ENCODE measurements at places on chromosomes 7 and 10. TPM values are rescaled to one million over a fixed set of nuclear protein-coding genes. Genes with fewer than 3 reads are reported as not detected.

The DENND2A gene
- total RNA-seq = 19.2 TPM

The PWWP2B gene
- 8.7 TPM for total RNA-seq

The GIMAP8 gene
- 41.4 TPM for total RNA-seq

The TMEM225B gene
- 1.7 TPM for total RNA-seq

The JCAD gene
- total RNA-seq = 82.4 TPM

The VAX1 gene
- total RNA-seq = not detected

The CLCN1 gene
- total RNA-seq = not detected

The MMP21 gene
- total RNA-seq = 0.16 TPM

The AFAP1L2 gene
- 19.3 TPM for total RNA-seq

The SLC26A3 gene
- not detected for total RNA-seq

- no peak overlapping the region for H3K27ac ChIP-seq
- H3K27me3 ChIP-seq = no peaks in the 10 kb centered on the region
- H3K4me3 ChIP-seq = no peak overlapping the region
- no peak for DNase-seq
- H3K36me3 ChIP-seq = no peaks in the 10 kb centered on the region
These were observed 273.9 kb downstream of the PAXIP1 start for GRCh38 chr7:154729056-154729455.

- H3K4me1 ChIP-seq = no peaks in the 10 kb centered on the region
- H3K27me3 ChIP-seq = no peaks in the 10 kb centered on the region
- no peak overlapping the region for H3K27ac ChIP-seq
- H3K36me3 ChIP-seq = no peaks in the 10 kb centered on the region
These were observed 166.3 kb downstream of the ZNF438 start for GRCh38 chr10:30865141-30865926.

DNA sequence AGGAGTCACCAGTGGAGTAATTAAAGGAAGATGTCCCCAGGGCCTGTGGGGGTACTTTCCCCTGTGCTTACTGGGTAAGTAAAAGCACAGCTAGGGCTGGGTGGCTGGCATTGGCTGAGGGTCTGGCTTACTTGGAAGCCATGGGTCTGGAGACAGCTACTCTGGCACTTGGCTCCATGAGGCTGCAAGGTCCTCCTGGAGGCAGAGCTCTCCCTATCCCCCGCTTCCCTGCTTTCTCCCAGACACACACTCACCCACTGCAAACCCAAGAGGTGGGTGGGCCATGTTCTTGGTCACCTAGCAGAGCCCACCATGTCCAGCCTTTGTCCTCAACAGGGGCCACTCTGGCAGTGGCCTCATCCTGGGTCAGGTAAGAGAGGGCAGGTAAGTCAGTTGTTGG lies 13.3 kb downstream of the EMX2 start:
- H3K27me3 ChIP-seq = no peaks in the 10 kb centered on the region
- no peaks in the 10 kb centered on the region for H3K4me1 ChIP-seq
- no peaks in the 10 kb centered on the region for H3K36me3 ChIP-seq
- H3K4me3 ChIP-seq = no peak overlapping the region

GRCh38 chr10:93711891-93712290 lies 9.5 kb upstream of the FRA10AC1 start:
- no peaks in the 10 kb centered on the region for H3K36me3 ChIP-seq
- H3K27me3 ChIP-seq = no peaks in the 10 kb centered on the region
- H3K27ac ChIP-seq = no peak overlapping the region
- no peak for DNase-seq
- H3K4me1 ChIP-seq = no peaks in the 10 kb centered on the region
- no peak overlapping the region for H3K4me3 ChIP-seq

DNA sequence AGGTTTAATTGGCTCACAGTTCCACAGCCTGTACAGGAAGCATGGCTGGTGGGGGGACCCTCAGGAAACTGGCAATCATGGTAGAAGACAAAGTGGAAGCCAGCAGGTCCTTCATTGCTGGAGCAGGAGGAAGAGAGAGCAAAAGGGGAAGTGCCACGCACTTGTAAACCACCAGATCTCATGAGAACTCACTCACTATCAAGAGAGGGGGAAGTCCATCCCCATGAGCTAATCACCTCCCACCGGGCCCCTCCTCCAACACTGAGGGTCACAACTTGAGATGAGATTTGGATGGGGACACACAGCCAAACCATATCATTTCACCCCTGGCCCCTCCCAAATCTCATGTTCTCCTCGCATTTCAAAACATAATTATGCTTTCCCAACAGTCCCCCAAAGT lies 171.9 kb upstream of the CACNA2D1 start:
- H3K4me3 ChIP-seq = no peak overlapping the region
- H3K36me3 ChIP-seq = no peaks in the 10 kb centered on the region
- H3K27me3 ChIP-seq = no peaks in the 10 kb centered on the region
- no peaks in the 10 kb centered on the region for H3K4me1 ChIP-seq

GRCh38 chr7:1383398-1384112 lies 75.7 kb downstream of the MICALL2 start:
- no peak overlapping the region for H3K27ac ChIP-seq
- no peaks in the 10 kb centered on the region for H3K36me3 ChIP-seq
- H3K4me1 ChIP-seq = no peaks in the 10 kb centered on the region
- H3K4me3 ChIP-seq = no peak overlapping the region
- no peaks in the 10 kb centered on the region for H3K27me3 ChIP-seq
- no peak for DNase-seq

DNA sequence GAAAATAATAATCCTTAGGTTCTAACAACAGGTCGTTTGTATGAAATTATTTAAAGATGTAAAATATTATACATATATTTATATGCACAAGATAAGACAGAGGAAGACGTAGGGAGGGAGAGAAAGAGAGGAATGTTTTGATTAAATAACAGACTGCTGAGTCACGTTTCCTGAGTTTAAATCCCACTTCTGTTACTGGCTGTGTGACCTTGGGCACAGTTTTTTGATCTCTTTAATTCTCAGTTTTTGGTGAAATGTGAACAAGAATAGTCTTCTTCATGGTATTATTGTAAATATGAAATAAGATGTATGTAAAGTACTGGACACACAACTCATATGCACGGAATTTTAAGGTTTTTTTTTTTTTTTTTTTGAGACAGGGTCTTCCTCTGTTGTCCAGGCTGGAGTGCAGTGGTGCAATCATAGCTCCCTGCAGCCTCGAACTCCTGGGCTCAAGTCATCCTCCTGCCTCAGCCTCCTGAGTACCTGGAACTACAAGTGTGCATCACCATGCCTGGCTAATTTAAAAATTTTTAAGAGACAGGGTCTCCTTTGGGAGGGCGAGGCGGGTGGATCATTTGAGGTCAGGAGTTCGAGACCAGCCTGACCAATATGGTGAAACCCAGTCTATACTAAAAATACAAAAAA lies 42.6 kb downstream of the BAMBI start:
- no peaks in the 10 kb centered on the region for H3K36me3 ChIP-seq
- no peak for DNase-seq

DNA sequence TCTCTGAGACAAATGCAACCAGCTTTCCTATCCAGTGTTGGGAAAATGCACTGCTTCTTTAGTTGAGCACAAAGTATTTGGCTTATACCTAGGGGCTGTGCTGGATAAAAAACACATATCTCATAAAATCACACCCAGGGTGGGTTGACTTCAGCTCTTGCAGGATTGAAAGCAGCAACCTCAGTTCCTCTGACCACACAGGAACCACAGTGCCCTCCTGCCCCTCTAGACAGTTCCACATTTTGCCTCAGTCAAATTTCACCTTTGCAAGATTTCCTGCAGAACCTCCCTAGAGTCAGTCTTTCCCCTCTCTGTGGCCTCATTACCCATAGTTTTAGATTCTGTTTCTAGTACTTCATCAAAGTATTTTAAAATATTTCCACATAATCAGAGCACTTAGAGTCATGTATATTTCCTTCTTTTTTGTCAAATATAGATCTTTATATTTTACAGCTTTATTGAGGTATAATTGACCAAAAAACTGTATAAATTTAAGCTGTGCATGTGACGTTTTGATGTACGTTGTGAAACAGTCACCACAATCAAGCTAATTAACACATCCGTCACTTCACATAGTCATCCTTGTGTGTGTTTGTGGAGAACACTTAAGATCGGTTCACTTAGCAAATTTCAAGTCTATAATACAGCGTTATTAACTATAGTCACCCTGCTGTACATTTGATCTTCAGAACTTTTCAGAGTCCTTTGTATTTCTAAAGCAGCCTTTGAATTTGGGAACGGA lies 37.0 kb upstream of the EGR2 start:
- no peak overlapping the region for H3K4me3 ChIP-seq
- DNase-seq = no peak
- H3K27ac ChIP-seq = no peak overlapping the region
- H3K36me3 ChIP-seq = no peaks in the 10 kb centered on the region
- H3K4me1 ChIP-seq = no peaks in the 10 kb centered on the region

DNA sequence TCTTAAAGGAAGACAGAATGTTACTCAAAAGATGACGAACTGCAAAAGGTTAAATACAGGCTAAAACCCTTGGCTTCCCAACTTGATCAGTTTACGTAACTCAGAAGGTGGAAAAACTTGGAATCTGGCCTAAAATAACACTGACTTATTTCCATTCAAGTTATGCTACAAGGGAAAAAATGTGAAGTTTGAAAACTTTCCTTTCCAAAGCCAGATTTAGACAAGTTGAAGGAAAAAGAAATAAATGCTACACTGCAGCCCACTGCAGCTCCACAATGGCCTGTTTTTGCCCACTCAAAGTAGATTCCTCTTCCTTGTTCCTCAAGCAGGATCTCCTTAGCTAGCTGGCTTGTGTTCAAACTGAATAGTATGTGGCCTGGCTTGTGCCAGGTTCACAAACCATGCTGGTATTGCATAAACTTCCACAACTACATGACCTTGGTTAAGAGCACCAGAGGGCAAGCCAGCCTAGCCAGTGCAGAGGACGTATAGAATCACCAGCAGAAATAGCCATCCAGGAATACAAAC lies 166.2 kb downstream of the CPEB3 start:
- H3K36me3 ChIP-seq = no peaks in the 10 kb centered on the region
- DNase-seq = no peak
- H3K27me3 ChIP-seq = no peaks in the 10 kb centered on the region

GRCh38 chr7:17654940-17655339 lies 285.4 kb downstream of the SNX13 start:
- H3K4me1 ChIP-seq = peaks cover 4% of the 10 kb centered on the region
- no peak for DNase-seq
- H3K27ac ChIP-seq = no peak overlapping the region
- H3K4me3 ChIP-seq = no peak overlapping the region
- H3K27me3 ChIP-seq = no peaks in the 10 kb centered on the region

- H3K27ac ChIP-seq = no peak overlapping the region
- no peak for DNase-seq
- no peaks in the 10 kb centered on the region for H3K4me1 ChIP-seq
- H3K4me3 ChIP-seq = no peak overlapping the region
- H3K27me3 ChIP-seq = no peaks in the 10 kb centered on the region
- no peaks in the 10 kb centered on the region for H3K36me3 ChIP-seq
These were observed 6.1 kb downstream of the MSMB start for GRCh38 chr10:46040004-46040403.

DNA sequence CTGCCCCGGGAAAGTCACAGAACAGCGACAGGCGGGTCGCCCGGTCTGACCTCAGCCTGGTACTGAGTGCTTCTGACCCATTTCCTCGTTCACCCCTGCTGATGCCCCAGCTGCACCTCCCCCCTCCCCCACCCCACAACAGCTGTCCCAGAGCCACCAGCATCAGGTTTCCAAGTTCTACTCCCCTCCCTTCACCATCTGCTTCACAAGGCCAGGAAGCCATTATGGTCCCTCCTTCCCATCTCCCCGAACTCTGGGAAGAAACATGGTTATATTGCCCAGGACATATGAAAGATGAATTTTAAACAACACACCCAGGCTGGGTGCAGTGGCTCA lies 301.9 kb upstream of the GALNT17 start:
- H3K4me3 ChIP-seq = no peak overlapping the region
- no peaks in the 10 kb centered on the region for H3K36me3 ChIP-seq
- no peaks in the 10 kb centered on the region for H3K4me1 ChIP-seq
- no peak for DNase-seq
- no peaks in the 10 kb centered on the region for H3K27me3 ChIP-seq

GRCh38 chr10:104767282-104767681 lies 126.2 kb downstream of the SORCS3 start:
- no peaks in the 10 kb centered on the region for H3K4me1 ChIP-seq
- no peak for DNase-seq
- no peak overlapping the region for H3K27ac ChIP-seq

- H3K4me3 ChIP-seq = no peak overlapping the region
- DNase-seq = no peak
- H3K36me3 ChIP-seq = no peaks in the 10 kb centered on the region
- peak overlapping the region; percentile 68 for H3K27ac ChIP-seq
These were observed 212.5 kb upstream of the CELF2 start for GRCh38 chr10:10804998-10805740.

GRCh38 chr7:82021036-82021435 lies 251.2 kb upstream of the HGF start:
- no peak overlapping the region for H3K27ac ChIP-seq
- H3K4me1 ChIP-seq = peaks cover 2% of the 10 kb centered on the region

DNA sequence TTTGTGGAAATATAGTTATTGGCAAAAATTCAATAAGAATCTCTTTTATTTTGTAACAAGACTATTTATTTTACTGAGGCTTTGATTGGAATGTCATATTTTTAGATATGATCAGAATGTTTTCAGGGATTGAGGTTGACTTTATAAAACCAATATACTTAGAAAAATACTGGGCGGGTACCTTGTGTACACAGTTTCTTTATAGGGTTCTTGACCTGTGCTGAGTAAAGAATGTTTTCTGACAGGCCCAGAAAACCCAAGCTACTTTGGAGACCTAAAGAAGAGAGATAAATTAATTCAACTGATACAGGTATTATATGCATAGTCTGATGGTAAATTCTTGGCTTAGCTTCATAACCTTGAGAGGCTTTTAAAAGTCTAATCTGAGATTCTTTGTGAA lies 23.9 kb upstream of the SPAM1 start:
- H3K4me3 ChIP-seq = no peak overlapping the region
- H3K27me3 ChIP-seq = no peaks in the 10 kb centered on the region
- no peaks in the 10 kb centered on the region for H3K4me1 ChIP-seq
- H3K36me3 ChIP-seq = no peaks in the 10 kb centered on the region
- no peak overlapping the region for H3K27ac ChIP-seq
- DNase-seq = no peak

GRCh38 chr7:49483142-49483541 lies 290.3 kb upstream of the VWC2 start:
- DNase-seq = no peak
- H3K4me3 ChIP-seq = no peak overlapping the region
- no peaks in the 10 kb centered on the region for H3K4me1 ChIP-seq

GRCh38 chr10:19862811-19863515 lies 46.7 kb downstream of the PLXDC2 start:
- DNase-seq = no peak
- no peak overlapping the region for H3K4me3 ChIP-seq
- no peaks in the 10 kb centered on the region for H3K36me3 ChIP-seq
- no peak overlapping the region for H3K27ac ChIP-seq

DNA sequence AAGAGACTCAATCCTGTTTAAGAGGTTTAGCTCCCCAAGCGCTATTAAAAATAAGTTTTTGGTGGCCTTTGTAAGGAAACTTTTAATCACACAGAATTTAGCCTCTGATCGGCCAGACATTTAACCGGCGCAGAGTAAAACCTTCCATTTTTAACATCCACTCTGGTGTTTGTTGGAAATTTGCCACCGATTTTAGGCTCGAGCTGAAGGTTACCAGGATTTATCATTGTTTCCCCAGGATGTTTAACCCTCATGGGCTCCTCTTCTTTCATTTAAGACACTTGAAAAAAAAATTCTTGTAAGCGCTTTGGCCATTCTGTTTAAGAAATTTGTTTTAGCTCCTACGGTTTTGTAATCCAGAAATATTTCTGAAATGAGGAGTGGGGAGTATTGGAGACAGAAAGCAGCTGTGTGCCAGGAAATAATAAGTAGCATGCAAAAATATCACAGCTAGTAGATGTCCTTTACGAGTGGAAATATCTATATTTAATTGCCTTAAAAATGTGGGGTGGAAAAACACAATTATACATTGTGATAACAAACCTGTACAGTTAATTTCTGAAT lies 3.4 kb downstream of the NEUROD6 start:
- no peaks in the 10 kb centered on the region for H3K4me1 ChIP-seq
- no peak for DNase-seq
- no peak overlapping the region for H3K27ac ChIP-seq
- no peak overlapping the region for H3K4me3 ChIP-seq

All from aorta (tissue), 5 donors.